PC-9 (cell line): ENCODE measurements at places on chromosomes 16 and 17.

- no peak for DNase-seq
These were observed 908 bp downstream of the TMEM98 start for GRCh38 chr17:32928586-32929535.

GRCh38 chr16:62067981-62068380 is 31.7 kb upstream of the CDH8 start:
- DNase-seq = no peak

DNA sequence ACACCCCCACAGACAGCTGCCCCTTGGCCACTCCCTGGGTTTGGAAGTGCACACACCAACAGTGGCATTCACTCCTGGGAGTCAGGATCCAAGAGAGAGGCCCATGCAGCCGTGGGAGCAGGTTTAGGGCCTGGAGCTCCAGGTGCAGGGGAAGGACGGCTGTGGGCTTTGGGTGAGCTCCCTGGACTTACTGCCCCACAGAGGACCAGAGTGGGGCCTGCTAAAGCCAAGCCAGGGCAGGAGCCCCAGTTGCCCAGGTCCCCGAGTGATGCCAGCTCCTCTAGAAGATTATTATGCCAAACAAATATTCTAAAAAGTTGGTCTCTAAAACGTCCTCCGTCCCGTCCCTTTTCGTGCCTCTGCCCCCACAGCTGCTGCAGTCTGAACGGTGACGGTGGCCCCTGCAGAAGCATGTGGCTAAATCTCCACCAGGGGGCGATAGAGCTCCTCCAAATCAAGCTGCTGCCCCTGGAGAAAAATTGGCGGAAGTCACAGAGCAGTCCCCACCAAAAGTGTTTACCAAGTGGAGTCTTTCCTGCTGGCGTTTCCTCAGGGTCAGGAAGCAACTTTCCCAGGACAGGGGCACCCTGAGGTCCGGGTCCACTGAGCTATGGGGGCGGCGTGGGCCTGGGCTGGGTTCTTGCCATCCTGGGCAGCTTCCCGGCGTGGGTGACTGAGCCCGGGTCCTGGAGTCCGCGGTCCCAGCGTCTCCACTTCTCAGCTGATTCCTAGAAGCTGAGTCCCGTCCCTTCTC is 4.2 kb downstream of the ARMC7 start:
- DNase-seq = peak; percentile 82

- no peak for DNase-seq
These were observed 3.2 kb downstream of the GAS7 start for GRCh38 chr17:10195090-10195805.

DNA sequence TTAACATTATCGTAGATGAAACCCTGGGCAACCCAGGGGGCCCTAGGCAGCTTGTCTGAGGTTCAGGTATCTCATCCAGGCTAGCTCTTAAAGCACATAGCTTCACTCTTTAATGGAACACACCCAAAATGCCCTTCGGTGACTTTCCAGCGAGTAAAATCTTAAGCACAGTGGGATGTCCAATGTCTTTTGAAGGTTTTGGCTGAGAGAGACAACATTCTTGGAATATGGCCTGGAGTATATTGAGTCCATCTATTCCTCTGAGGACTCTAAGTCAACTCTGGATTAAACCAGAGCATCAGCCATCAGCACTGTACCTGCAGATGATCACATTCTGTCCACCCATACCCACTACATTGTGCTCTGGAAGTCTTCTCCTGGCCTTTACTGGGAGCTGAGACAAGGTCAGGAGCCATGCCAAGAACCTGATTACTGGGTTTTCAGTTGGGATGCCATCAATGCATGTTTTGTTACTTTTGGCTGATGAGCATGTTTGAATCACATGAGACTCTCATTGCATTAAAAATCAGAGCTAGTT is 63.4 kb upstream of the CDH11 start:
- no peak for DNase-seq

- DNase-seq = no peak
These were observed 6.7 kb downstream of the ARHGAP27 start for GRCh38 chr17:45425984-45426413.

DNA sequence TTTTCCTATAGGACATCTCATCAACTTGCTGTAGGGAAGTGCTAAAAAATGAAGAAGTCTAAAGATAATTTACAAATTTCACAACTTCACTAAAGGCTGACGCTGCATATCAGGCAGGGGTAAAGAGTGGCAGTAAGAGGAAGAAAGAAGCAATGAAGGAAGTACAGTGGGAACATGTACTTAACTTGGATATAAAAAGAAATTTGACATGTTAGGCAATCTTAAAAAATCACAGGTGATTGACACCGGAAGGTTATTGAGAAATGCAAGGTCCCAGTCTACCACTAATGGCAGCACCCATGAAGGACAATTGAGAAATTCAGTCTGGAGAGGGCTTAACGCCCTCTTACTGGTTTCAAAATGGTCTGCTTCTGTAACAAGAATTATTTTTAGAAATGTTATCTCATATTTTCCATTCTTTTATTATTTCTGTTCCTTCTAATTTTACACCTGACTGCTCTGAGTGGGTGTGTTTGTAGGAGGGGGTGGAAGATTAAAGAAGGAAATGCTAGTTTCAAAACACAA is 358.1 kb downstream of the KCNJ2 start:
- DNase-seq = no peak

GRCh38 chr17:55740511-55741355 is 10.1 kb upstream of the PCTP start:
- DNase-seq = no peak
